ENCODE measurements at places on chromosomes 2 and 18. TPM values are rescaled to one million over a fixed set of nuclear protein-coding genes. Genes with fewer than 3 reads are reported as not detected.

The PCARE gene
- not detected for total RNA-seq

DNA sequence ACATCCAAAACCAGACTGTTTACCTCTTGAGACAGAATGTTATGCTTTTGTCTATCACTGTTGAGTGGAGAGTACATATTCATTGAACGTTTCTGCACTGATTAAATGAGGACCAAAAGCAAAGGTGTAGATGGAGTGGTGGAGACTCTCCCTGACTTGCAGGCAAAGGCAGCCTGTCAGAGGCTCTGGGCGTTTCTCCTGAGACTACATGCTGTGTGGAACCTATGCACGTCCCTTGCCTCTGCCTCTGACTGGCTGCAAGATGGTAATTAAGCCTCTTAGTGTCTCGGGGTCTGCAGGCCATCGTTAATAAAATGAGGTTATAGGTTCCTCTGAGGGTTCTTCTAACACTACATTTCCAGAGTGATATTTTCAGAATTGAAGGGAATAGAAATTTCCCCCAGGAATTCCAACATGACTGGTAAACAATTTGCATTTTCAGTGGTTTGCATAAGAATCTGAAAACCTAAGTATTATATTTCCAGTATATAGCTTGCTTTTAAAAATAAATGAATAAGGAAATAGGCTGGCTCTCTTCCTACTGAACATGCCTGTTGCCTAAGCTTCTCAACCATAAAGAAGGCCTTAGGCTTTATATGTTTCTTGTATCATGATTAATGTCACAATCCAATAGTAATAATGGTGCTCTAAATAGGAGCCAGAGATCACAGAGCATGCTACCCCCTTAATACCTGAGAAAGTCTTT lies 107.4 kb downstream of the FTCDNL1 start:
- H3K4me1 ChIP-seq, result peaks cover 26% of the 10 kb centered on the region
- no peak overlapping the region for H3K4me3 ChIP-seq
- no peaks in the 10 kb centered on the region for H3K36me3 ChIP-seq
- H3K27ac ChIP-seq, result no peak overlapping the region
- DNase-seq, result no peak
- peaks cover 36% of the 10 kb centered on the region for H3K27me3 ChIP-seq

The MSH2 gene
- 27.0 TPM for total RNA-seq

DNA sequence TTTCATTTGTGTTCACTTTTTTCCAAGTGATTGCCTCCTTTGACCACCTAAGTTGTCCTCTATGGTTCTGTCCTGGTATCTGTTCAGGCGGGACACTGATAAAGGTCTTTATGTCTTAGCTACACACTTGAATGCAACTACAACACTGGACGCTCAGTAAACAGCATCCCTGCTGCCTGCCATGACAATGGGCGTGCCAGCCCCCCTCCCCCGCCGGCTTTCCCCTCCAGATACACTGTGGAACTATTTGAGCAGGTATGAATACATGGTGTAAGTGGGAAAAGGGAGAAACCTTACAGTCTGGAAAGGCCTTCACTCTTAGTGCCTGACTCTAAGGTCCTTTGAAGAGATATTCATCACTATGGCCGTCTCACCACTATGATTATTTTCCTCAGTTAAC lies 5.7 kb downstream of the AGBL5 start:
- peaks cover 24% of the 10 kb centered on the region for H3K36me3 ChIP-seq
- DNase-seq, result no peak
- H3K27ac ChIP-seq, result no peak overlapping the region
- H3K4me1 ChIP-seq, result peaks cover 8% of the 10 kb centered on the region
- H3K27me3 ChIP-seq, result no peaks in the 10 kb centered on the region

GRCh38 chr2:64905338-64906024 lies 83.7 kb upstream of the SLC1A4 start:
- H3K27ac ChIP-seq, result no peak overlapping the region
- DNase-seq, result no peak
- H3K4me1 ChIP-seq, result no peaks in the 10 kb centered on the region
- no peak overlapping the region for H3K4me3 ChIP-seq

The STAT4 gene
- 1.3 TPM for total RNA-seq

The UPP2 gene
- not detected for total RNA-seq

DNA sequence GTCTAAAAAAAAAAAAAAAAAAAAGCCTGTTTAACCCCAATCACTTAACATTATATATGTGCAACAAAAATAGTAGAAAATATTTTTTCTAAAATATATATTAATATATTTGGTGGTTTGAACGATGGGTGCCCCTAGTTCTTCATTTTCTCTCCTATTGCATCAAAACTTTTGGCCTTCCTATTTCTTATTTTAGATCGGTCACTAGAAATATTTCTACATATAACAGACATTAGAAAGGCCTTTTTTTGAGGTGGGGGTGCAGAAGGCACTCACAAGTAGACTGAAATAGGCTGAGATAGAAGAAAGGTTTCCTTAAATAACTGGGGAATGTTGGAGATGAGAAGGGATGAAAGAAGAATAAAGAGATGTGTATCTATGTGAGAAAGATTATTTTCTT lies 49.3 kb upstream of the AP1S3 start:
- H3K27ac ChIP-seq, result no peak overlapping the region
- DNase-seq, result no peak
- no peaks in the 10 kb centered on the region for H3K27me3 ChIP-seq
- H3K4me3 ChIP-seq, result no peak overlapping the region
- peaks cover 3% of the 10 kb centered on the region for H3K4me1 ChIP-seq
- peaks cover 33% of the 10 kb centered on the region for H3K36me3 ChIP-seq

Measured in osteocyte (in vitro differentiated cells).